M059J (cell line): ENCODE measurements at places on chromosomes 2 and 18. TPM values are rescaled to one million over a fixed set of nuclear protein-coding genes. Genes with fewer than 3 reads are reported as not detected.

DNA sequence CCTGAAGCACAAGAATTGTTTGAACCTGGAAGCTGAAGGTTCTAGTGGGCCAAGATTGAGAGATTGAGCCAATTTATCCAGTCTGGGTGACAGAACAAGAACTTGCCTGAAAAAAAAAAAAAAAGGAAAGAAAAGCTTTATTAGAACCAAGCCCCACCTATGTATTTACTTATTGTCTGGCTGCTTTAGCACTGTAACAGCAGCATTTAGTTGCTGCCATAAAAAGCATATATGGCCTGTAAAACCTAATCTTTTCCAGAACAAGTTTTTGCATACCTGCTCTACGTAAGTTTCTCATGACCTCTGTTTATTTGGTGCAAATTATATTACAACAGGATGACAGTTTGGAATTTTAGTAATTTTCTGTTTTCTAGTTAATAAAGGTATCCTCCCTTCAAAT lies 1565.6 kb upstream of the LRRTM1 start:
- no peak for DNase-seq

Gene CNTNAP5
- total RNA-seq, result 0.05 TPM in 1 of 2 replicates, not detected in the other

Gene COLEC12
- total RNA-seq, result 39.2 and 61.2 TPM in 2 replicates

Gene CAVIN2
- 0.64 TPM in 1 of 2 replicates, not detected in the other for total RNA-seq

Gene LIMS1
- total RNA-seq, result 20.3 and 37.8 TPM in 2 replicates
